ENCODE measurements at places on chromosomes 3 and 15.

- no peak for DNase-seq
These were observed 5.6 kb upstream of the FOXP1 start for GRCh38 chr3:71589132-71589531.

DNA sequence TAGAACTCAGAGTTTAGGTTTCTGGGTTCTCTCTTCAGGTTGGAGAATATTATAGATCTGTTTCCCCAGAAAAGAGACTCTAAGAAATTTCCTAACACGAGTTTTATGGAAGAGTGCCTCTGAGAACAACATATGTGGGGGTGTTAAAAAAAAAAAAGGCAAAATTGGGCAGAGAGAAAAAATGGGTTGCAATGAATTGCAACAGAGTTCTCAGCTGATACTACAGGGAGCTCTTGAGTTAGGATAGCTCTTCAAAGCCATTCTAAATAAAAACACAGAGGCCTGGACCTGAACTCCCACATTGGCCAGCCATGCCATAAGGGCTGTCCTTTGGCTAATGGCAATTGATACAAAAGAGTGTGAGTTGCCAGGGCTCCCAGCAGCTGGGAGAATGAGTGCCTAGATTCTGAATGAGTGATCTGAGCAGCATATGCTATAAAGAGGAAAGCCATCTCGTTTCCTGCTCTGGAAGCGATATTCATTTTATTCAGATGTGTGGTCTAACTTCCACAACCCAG is 20.1 kb upstream of the UBE2E2 start:
- DNase-seq = no peak

- DNase-seq = no peak
These were observed 40.2 kb downstream of the DOCK3 start for GRCh38 chr3:50714946-50715345.

- DNase-seq = no peak
These were observed 27.7 kb downstream of the OXSM start for GRCh38 chr3:25817638-25818037.

DNA sequence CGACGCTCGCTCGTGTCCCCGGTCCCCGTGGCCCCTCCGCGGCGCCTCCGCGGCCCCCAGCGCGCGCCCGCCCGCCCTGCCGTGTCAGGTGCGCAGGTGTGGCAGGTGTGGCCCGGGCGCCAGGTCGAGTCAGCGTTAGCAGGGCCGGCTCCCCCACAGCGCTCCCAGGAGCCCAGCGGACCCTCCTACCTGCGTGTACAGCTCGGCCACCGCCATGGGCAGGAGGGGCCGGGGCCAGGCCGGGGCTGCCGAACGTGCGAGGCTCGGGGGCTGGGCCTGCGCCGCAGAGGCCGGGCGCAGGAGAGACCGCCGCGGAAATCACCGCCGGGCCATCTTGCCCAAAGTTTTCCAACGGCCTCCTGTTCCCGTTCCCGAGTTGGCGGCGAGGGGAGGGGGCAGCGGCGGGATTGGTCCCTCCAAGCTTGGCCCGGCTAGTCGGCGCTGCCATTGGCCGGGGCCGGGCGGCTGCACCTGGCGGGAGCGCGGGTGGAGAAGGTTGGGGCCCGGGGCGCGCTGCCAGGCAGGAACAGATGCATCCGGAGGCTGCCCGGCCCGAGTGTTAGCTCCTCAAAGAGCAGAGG is at the start of gene MYO5C:
Gene MYO5C, minus strand, starts transcription at position 384 of the 581 bp plus-strand sequence. Its CDS starts 168 bp downstream, at position 216.
- DNase-seq = no peak

DNA sequence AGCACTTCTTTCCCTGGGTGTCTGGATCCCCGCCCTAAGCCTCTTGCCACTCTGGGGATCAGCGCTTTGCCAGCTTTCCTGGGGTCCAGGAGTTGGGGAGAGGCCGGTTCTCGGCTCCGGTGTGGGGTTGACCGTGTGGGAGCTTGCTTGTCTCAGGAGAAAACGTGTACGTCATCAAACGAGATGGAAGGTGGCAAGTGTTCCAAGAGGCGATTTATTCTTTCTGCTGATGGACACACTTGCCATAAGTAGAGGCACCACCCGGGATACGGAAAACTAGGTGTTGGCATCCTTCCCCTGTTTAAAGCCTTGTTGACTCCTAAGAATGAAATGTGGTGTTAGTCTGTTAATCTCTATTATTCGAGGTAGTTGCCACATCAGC is 295 bp downstream of the ZWILCH start:
- DNase-seq = no peak

DNA sequence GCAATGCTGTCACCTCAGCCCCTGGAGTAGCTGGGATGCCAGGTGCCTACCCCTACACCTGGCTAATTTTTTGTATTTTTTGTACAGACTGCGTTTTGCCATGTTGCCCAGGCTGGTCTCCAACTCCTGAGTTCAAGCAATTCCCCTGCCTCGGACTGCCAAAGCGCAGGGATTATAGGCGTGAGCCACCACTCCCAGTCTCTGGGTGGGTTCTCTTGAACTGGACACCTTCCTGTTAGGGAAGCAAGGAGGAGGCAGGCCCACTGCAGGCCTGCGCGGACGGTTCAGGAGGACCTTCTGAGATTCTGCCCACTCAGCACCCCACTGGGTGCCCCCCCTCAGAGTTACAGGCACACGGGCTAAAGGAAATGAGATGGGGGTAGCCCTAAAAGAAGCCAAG is 73.8 kb upstream of the HERC1 start:
- no peak for DNase-seq

DNA sequence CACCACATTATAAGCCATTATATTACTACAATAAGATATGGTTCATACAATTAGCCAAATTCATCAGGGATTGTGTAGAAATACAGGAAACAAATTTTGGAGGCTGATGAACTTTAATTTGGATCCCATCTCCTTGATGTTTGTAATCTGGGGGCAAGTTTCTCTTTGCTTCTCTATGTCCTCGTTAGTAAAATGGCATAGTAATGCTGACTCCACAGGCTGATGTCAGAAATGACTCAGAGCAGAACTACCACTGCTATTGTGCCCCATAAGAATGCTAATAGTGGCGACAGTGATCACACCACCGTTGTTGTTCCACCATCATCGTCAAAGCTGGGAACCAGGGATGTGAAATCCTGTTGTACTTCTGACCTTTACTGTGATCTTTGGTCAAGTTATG is 722.3 kb upstream of the LMCD1 start:
- peak; percentile 6 for DNase-seq

DNA sequence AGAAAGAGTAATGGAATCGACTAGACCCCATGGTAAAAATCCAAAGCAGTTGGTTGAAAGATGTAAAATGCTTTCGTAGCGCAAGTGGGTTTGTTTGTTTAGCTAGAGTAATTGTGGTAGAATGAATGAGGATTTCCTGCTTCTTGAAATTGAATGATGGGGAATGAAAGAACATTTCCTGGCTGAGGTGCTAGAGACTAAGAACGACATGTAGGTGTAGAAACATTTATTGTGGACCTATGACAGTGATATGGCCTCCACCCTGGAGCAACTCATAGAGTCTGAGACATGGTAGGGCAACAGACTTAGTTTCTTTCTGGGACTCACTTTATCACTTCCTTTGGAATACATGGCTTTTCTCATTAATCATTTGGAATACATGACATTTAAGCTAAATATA is 467.6 kb upstream of the CFAP20DC start:
- no peak for DNase-seq

GRCh38 chr15:48060396-48060795 is 60.4 kb upstream of the SLC24A5 start:
- no peak for DNase-seq

GRCh38 chr3:88732186-88732585 is 375.2 kb upstream of the EPHA3 start:
- DNase-seq = no peak

GRCh38 chr3:142117056-142117851 is 32.1 kb downstream of the TFDP2 start:
- DNase-seq = peak; percentile 56

DNA sequence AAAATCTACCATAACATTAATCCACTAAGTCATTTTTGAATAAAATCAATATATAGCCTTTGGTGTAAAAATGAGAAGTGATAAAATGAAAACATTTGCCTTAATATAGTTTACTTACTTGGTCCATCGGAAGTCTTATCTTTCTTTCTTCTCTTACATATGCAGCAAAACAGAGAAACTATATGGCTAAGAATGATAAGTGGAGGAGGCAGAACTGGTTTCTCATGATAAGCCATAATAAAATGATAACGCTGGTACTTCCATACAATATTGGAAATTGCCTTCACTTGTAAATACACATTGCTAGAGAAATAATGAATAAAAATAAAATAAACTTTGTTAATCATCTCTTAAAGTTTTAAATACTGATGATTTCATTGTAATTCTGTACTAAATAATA is 47.8 kb upstream of the USP50 start:
- no peak for DNase-seq

DNA sequence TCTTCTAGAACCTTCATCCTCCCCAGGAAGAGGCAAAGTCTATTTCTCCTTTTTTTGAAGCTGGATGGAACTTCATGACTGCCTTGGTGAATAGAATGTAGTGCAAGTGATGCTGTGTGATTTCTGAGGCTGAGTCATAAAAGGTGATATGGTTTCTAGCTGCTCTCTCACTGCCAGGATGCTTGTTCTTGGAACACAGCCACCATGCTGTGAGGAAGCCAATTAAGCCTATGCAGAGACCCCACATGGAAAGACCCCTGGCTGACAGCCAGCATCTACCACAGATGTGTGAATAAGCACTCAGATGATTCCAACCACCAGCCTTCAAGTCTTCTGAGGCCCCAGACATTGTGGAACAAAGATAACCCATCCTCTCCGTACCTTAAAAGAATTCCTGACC is 57.0 kb downstream of the ISL2 start:
- DNase-seq = no peak

GRCh38 chr3:196968233-196969133 is at the start of gene PIGZ:
Gene PIGZ (minus strand): TSS chr3:196968833. CDS start chr3:196952031, 16,802 bp downstream.
- DNase-seq = peak; percentile 61

- DNase-seq = no peak
These were observed 77.7 kb upstream of the LIMD1 start for GRCh38 chr3:45516829-45517228.
